DND-41 (cell line): ENCODE measurements at places on chromosomes 16 and 17.
A peak's percentile ranks its signal among the peaks of the same experiment; 100 is the strongest.

GRCh38 chr17:16569358-16569712, 331 bp upstream of the ZNF287 start:
- no peak for DNase-seq

DNA sequence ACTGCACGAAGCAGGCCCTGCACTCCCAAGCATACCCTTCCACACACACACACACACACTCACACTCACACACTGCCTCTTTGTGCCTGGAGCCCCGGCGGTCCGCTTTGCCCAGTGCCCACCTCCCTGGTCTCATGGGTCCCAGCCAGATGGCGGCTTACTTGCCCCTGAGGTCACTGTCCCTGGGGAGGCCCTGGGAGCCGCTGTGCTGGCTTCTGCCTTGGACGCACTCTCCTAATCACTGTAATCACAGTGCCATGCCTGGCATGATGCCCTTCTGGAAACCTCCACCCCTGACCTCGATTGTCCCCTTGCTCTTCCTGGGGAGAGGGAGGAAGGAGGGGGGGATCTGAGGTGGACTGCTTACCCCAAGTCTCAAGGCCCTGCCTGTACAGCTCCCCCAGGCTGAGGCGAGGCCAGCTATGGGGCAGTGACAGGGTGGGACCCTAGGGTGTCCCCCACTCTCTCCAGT, 36.0 kb downstream of the ARHGAP23 start:
- no peak for DNase-seq

- no peak for DNase-seq
Measured at GRCh38 chr17:61683466-61683865, 92.4 kb upstream of the NACA2 start.

DNA sequence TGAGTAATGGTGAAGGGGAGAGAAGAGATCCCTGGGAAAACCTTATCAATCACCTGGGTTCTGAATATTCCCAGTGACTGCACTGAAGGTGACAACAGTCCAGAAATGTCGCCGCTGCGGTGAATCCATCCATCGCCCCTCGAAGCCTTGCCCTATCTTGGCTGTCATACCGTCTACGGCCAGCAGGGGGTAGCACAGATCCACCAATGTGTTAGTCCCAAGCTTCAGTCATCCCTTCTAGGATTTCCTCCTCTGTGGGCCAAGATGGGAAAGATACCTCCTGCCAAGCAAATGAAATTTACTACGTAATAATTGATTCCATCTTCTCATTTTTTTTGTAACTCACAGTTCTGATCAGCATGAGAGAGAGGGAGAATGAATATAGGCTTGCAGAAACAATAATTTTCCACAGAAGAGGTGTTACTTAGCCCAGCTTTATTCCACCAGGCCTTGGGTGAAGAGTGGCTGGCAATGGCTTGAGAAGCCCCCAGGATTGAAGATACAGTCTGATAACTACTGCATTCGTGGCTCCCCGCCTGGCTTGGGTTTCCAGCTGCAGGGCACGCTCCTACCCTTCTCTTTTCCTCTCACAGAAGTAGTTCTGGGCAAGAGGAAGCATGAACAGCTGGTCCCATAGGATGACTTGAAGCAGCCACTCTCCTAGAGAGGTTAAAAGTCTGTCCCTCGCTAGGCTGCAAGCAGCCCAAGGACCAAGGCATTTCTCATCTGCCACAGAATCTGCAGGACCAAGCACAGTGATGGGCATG, 2.6 kb upstream of the FMNL1 start:
- DNase-seq: peak; percentile 84

- no peak for DNase-seq
Measured at GRCh38 chr17:49515196-49515770, 20.2 kb downstream of the NGFR start.

GRCh38 chr17:19626079-19626478, 22.5 kb upstream of the ALDH3A2 start:
- DNase-seq: no peak

- DNase-seq: no peak
Measured at GRCh38 chr17:49992191-49992932, 2.7 kb downstream of the DLX3 start.

GRCh38 chr16:81592353-81592866, 147.8 kb downstream of the CMIP start:
- DNase-seq: no peak

- DNase-seq: peak; percentile 92
Measured at GRCh38 chr17:34401165-34401564, 38.1 kb upstream of the CCL1 start.

DNA sequence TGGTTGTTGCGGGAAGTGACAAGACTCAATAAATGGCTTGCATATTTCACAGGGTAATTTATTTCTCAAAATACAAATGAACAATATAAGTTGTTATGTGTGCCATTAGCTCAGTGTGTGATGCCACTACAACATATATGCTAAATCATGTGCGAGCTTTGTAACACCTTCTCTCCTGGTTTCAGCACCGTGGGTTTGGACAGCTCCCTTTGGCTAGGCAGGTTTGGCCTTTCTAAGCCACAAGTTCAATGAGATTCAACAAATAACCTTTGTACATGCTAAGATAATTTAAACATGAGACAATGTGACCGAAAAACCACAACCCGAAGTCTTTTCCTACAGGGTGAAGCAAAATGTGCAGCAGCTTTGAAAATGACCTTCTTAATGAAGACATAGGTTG, 563.9 kb downstream of the TMEM114 start:
- peak; percentile 57 for DNase-seq

DNA sequence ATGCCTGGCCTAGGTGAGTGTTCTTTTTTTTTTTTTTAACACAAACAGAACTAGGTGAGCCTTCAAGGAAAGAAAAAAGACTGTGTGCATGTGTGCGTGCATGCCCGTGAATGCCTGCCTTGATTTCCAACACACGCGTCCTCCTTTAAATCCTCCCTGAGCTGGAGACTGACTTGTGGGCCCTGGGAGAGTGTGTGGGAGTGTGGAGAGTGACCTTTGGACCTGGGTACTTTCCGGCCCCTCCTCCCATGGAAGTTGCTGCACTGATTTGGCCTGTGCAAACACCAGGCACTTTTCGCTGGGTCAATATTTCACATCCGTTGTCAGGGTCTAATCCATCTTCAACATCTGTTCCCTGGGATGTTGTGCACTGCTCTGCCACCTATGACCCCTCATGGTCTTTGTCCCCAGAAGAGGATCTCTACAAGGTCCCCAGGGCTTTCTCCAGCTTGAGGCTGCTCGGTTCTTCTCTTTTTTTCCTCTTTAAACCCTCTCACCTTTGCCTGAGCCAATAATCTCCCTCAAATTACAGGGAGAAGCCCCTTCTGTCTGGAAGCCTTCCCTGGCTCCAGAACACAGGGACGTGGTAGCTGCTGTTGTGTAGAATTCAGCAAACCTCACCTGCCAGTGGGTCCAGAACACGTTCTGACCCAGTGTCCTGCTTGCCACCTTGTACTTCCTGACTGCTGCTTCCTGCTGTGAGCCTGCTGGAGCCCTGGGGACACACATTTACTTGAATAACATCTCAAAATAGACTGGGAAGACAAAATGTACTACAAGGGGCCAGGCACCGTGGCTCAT, 20.8 kb upstream of the ATP5MC1 start:
- DNase-seq: no peak

DNA sequence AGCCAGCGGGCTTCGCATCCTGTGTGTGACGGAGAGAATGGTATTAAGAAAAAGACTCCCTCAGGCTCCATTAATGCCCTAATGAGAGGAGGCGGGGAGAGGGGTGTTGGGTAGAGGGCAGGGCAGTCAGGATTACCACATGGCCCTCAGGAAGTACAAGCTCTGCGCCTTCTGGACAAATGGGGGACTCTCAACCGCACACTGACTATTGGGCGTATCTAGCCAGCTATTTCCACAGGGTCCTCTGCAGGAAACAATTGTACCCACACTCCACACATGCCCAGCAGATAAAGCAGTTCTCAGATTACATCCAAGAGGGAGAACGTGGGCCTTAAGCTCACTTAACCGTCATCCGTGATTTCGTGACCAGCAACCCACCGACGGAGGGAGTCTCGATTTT, 14.7 kb downstream of the NXN start:
- DNase-seq: no peak

DNA sequence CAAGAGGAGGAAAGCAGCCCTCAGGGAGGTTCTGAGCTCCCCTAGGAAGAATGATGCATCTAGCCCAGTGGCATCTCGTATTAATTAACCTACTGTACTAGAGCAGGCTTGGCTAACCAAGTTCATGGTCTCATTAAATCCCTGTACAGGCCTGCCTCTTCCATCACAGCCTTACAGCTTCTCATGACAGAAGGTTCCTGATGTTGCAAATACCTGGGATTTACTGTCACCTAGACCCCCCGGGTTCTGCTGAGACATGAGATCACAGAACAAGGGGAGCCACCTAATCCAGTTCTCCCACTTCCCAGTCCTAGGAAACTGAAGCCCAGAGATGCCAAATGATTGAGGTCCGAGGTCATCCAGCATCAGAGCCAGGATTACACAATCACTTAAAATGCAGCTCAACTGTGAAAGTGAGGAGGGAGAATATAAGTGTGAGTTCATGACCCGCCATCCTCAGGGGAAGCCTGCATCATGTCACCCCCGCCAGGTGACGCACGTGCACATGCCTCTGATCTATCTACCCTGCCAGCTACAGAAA, 23.9 kb downstream of the ACLY start:
- no peak for DNase-seq

DNA sequence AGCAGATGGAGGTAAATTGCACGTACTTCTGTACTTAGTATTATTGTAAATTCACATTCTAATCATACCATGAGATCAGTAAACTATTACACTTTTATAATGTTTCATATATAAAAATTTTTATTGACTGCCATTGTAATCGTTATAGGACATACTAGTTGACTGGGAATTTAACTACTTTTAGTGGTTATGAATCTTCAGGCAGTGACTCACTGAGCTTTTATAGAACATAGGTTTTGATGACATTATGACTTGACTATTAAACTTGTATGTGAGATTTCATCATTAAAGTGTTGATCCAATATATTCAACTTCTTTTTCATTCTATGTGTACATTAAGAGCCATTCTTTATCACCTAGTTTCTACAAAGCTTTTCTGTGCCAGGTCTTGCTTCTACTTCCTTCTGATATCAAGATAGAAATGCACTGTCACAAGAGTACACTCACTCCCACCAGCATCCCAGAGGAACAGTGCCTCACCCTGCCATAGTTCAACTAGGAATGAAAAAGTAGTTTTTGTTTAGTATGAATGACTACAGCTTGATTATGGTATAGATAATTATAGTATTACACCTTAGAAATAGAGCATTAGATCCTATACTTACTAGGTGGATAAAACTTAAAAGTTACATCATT, 142.4 kb upstream of the RBL2 start:
- DNase-seq: no peak

DNA sequence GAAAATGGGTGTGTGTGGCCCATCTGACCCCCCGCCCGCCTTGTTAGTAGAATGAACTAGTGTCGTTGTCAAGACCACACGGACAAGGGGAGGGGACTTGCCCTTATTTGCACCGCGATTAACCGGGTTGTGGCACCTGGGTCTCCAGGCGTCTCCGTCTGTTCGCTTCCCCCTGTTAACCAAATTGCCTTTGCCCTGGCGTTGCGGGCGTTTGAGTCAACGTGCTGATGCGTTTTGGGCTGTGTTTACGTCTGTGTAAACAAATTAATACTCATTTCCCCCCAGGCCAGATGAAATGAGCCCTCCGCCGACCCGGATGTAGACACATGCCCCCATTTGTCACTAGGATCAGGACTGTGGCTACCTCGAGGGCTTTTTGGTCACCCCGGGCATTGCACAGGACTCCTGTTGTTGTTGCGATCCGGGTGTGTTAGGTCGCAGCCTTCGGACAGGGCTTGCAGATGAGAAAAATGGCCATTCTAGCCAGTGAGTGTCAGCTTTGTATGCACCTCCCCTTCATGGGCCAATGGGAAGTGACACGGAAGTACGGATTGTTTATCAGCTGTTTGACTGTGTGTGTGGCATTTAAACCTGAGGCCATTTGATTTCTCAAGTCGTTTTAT, 906 bp downstream of the RBL2 start:
- DNase-seq: peak; percentile 61

GRCh38 chr16:12573730-12574383, 229.8 kb downstream of the CPPED1 start:
- DNase-seq: peak; percentile 69

DNA sequence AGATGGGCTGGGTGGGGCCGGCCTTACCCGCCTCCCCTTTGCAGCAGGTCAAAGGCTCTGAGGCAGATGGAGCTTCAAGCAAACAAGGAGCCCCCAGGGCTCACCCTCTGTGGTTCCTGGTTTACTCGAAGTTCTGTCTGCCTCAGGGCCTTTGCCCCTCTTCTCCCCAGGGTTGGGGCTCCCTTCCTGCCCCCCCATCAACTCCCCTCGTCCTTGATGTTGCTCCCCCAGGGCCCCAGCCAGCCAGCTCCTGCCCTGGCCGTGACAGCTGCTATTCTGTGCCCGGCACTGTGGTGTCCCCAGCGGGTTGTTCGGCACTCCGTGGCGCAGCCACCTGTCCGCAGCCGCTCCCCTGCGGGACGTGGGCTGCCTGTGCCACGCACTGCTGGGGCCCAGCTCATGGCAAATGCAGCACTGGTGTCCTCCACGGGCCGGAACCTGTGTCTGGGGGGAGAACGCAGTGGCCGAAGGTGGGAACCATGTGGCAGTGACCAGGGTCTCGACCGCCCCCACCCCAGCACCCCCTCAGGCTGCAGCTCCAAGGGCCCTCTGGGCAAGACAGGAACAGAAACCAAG, 4.3 kb upstream of the METRN start:
- DNase-seq: no peak

GRCh38 chr17:40909755-40910154, 24.7 kb upstream of the KRT20 start:
- no peak for DNase-seq

DNA sequence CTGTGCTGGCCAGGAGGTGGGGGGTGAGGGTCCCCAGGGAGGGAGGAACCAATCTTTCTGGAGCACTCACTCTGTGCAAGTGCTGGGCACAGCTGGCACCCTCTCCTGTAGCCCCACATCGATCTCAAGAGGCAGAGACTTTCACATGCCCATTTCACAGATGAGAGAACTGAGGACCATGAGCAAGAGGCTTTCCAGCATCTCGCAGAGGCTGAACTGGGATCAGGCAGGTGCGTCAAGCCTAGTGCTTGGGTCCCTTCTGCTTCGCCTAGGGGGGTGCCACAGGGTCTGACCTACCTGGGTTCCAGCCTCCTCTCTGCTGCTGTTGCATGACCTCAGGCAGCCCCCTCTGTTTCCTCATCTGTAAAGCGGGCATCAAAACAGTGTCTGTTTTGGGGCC, 1.3 kb upstream of the WFDC1 start:
- DNase-seq: no peak

DNA sequence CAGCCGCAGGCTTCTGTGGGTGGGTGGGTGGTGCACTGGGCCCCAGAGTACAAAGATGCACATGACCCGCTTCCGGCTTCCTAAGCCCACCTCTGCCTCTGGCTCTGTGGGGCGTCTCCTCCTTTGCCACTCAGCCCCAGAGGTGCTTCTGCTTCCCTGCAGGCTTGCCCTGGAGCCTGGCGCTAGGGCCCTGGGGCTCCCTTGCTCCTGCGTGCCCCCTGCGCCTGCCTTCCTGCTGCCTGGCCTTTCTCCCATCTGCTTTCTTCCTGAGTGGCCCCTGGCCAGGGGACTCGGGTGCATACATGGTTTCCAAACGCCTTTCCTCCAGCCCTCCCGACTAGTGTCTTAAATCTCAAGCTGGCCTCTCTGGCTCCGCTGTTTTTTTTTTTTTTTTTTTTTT, 3.4 kb downstream of the WWOX start:
- no peak for DNase-seq
